HTR-8/SVneo (cell line): ENCODE measurements at places on chromosomes 6 and 20.
A peak's percentile ranks its signal among the peaks of the same experiment; 100 is the strongest.

DNA sequence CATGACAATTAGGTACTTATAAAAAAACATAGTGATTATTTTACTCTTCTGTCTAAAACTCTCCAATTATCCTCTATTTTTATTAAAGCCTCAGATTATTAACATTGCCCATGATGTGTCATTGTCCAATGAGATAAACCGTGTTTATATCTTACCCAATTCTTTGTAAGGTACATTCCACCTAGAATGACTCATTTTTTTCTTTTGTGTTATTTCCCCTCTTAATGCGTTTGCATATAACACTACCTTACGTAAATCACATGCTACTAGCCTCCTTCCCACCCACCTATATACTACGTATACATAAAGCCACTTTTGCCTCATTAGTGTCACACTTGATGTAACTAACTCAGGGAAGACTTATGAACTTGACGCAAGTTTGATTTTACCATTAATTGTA lies 336.3 kb upstream of the PTCHD4 start:
- DNase-seq: no peak

DNA sequence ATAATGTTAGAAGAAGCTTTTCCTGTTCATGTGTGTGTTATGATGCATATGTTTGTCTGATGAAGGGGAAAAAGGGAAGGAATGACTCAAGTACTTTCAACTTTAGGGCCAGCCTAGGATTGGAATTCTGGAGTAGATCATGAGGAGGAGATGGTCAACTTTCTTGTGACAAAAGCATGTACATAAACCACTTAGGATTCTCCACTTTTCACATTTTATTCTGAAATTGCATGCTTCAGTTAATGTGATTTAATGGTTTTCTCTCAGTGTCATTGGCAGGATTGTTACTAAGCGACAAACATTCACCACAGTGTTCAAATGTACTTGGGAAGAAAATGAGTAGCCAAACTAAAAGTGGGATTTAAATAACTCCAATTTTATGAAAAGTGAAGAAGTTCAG lies 80.1 kb downstream of the UTRN start:
- DNase-seq: no peak

GRCh38 chr20:37888641-37889040 lies 14.3 kb upstream of the VSTM2L start:
- no peak for DNase-seq

GRCh38 chr6:114108119-114109002 lies 137.4 kb upstream of the HDAC2 start:
- peak; percentile 67 for DNase-seq

GRCh38 chr6:106771822-106772221 lies 142.4 kb downstream of the QRSL1 start:
- no peak for DNase-seq

- DNase-seq: no peak
These were observed 17.7 kb upstream of the MYB start for GRCh38 chr6:135163440-135163738.

GRCh38 chr20:1368448-1369199 lies 24.2 kb downstream of the FKBP1A start:
- peak; percentile 37 for DNase-seq

DNA sequence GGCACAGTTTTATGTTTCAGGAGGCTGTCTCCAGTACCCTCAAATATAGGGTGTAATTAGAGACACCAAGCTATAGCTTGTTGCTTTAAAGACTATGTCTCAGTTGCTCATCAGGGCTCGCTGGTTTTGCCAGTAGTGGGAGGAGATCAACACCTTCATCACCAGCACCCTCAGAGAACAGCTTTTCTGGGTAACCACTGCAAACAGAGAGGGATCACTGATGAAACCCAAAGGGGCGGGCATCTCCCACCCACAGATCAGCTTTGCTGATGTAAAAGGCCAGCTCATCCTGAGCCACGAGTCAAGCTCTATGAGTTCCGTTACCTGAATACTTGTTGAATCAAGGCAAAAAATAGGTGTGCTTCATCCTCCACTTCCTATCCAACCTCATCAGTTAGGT lies 187.7 kb downstream of the AIG1 start:
- DNase-seq: no peak

DNA sequence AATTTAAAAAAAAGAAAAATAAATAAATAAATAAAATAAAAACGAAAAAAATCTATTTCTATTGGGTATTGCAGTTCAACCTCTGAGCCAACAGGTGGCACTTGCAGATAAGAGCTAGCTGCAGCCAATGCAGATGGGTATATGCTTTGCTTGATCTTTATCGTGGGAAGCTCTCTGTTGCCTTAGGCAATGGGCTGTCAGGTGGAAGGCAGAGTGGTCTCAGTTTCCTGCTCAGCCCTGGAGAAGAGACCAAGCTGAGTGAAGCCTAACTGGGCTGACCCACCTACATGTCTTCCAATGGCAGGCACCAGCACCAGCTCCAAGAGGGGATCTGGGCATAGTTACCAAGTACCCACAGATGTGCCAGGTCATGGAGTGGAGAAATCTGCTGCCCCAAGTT lies 95.0 kb downstream of the AK9 start:
- DNase-seq: peak; percentile 18

DNA sequence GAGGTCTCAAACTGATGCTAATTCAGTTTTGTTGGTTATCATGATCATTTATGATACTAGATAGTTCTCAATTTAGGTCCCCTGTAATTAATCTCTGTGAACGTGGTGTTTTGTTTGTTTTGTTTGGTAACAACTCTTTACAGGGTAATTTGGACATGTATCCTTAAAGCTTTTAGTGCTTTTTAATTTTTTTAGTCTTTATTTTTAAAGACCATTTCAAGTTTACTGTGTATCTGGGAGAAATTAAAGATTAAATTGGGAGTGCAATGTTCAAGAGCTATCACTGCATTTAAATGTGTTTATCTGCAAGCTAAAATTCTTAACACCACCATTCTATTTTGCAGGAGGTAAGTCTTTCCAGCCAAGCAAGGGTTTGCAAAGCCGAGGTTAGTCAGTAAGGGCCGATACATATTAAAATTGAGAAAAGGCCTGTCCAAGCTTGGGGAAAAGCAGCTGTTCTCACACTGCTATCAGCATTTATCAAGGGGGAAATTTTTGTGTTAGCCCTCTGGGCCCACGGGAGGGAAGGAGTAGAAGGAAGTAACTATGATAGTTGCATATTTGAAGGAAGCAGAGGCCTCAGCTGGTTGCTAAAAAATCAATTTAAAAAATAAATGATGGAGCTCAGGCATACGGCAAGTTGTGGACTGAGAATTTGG lies 59.3 kb upstream of the ZNF217 start:
- no peak for DNase-seq

- no peak for DNase-seq
These were observed 503.1 kb downstream of the PREX1 start for GRCh38 chr20:48324744-48325143.

- DNase-seq: peak; percentile 62
These were observed 19.4 kb downstream of the PKIG start for GRCh38 chr20:44601801-44602204.

GRCh38 chr6:7566617-7567173 lies 23.3 kb upstream of the SNRNP48 start:
- no peak for DNase-seq

- DNase-seq: no peak
These were observed 8.7 kb upstream of the ATXN1 start for GRCh38 chr6:16769986-16770376.

DNA sequence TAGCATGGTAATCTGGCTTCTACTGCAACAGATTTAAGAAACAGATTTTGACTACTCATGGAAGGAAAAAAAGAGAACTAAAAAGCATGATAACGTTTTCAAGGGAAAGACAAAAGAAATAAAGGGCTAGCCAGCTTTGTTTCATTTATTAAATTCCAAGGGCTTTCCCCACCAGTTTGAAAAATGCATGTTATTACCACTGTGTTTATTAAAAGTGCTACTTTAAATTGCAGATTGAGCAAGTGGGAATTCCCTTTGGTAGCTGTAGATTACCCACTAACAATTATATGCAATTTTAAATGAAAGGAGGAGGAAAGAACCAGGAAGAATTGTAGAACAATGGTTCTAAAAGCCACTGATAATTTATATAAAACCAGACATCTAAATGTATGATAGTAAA lies 40.6 kb upstream of the NHSL1 start:
- DNase-seq: no peak

DNA sequence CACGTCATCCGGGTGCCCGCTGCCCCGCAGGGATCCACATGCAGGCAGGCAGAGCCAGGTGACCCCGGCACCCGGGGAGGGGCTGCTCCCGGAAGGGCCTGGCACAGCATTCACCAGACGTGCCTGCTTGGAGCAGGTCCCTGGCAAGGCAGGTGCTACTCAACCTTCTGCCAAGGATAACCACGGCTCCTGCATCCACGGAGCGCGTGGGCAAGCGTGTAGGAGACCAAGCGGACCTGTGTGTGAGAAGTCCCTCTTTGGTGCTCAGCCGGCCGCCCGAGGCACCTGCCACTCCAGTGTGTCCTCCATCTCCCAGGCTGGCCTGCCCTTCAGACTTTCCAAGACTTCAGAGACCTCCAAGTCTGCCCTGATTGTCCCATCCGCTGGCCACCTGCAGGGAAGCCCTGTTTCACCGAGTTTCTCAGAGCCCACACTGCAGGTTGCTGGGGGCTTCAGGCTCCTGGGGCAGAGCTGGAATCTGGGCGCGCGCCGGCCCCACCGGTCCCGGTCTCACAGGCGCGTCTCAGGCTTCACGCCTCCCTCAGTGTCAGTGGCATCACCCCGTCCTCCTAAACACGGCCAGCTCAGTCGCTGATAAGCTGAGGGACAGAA lies 124.3 kb downstream of the DLL1 start:
- no peak for DNase-seq

- no peak for DNase-seq
These were observed 43.8 kb upstream of the CST5 start for GRCh38 chr20:23923311-23923710.

GRCh38 chr20:39943336-39943735 lies 745.7 kb downstream of the MAFB start:
- no peak for DNase-seq
